ENCODE measurements at places on chromosomes 5 and 9.

GRCh38 chr9:101582553-101582952 is 12.2 kb downstream of the PPP3R2 start:
- no peak for DNase-seq

- peak; percentile 16 for DNase-seq
Observed at GRCh38 chr9:136578915-136579649, 33.2 kb upstream of the NOTCH1 start.

- no peak for DNase-seq
Observed at GRCh38 chr5:34043099-34043876, at the start of gene C1QTNF3. TSS of gene C1QTNF3 (minus strand) at chr5:34043213. CDS start at chr5:34043125, 88 bp downstream.

- DNase-seq = no peak
Observed at GRCh38 chr9:23826120-23826629, at the start of gene ELAVL2. TSS of gene ELAVL2 (minus strand) at chr9:23826240. CDS start at chr9:23762234, 64,006 bp downstream.

DNA sequence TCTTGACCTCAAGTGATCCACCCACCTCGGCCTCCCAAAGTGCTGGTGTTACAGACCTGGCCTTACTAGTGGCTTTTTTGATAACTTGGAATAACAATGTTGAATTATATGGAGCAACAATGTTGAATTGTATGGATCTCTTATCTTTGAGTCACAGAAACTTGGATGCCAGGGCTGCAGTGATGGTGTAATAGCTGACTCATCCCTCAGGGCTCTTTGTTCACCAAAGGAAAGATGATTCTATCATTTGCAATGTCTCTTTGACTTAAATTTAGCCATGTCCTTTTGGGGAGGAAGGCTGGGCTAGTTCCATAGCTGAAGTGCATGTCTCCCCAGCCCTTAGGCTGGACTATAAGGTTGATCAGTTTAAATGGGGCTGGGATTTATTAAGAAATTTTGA is 172.3 kb downstream of the PDZD2 start:
- no peak for DNase-seq

GRCh38 chr9:31536471-31536870 is 848.0 kb upstream of the ACO1 start:
- DNase-seq = no peak

DNA sequence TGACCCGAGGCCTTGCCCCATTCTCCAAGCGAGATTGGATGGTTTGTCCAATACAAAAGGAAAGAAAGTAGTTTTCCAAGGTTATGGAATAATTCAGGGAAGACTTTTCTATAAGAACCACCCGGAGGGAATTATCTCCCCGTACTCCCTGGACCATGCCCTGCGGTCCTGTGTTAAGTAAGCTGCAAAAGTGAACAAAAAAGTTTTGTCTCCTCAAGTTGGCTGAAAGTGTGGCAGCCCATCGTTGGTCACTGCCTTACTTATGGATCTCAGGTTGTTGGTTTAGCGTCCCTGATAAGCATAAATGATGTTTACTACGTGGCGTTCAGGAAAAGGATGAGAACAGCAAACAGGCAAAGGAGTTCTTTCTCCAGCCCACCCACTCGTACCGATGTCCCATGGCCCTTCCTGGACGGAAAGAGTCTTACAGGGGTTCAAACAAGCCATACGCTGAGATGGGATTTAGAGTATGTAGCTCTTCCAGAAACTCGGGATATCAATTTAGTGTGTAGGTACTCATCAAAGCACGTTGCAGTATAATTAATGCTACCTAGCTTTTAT is 413 bp upstream of the AUH start:
- DNase-seq = no peak

DNA sequence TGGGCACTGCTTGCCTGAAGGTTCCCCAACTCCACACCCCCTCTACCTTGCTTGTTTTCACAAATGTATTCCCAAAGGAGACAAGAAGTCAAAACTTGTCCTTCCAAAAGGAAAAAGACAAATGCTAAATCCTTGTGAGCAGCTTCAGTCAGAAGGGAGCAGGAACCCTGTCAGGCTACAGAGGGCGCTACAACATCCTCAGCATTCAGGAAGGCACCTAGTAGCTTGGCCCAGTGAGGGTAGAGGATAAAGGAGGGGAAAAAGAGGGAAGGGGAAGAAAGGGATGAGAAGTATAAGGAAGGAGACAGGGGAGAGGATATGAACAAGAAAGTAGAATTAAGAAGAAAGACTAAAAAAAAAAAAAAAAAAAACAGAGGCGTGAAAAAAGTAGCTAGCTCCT is 97.5 kb downstream of the MLLT3 start:
- peak; percentile 9 for DNase-seq

- peak; percentile 69 for DNase-seq
Observed at GRCh38 chr5:139648205-139649081, at the start of gene CXXC5. TSS of gene CXXC5 (plus strand) at chr5:139648349. CDS start at chr5:139680524, 32,175 bp downstream.

- no peak for DNase-seq
Observed at GRCh38 chr9:86072394-86072877, 26.9 kb downstream of the GOLM1 start.

GRCh38 chr5:147567917-147568598 is 58.2 kb upstream of the DPYSL3 start:
- DNase-seq = no peak

- DNase-seq = no peak
Observed at GRCh38 chr9:124625087-124625486, 117.9 kb upstream of the NR5A1 start.

GRCh38 chr5:133890314-133890713 is 78.1 kb downstream of the C5orf15 start:
- DNase-seq = no peak

DNA sequence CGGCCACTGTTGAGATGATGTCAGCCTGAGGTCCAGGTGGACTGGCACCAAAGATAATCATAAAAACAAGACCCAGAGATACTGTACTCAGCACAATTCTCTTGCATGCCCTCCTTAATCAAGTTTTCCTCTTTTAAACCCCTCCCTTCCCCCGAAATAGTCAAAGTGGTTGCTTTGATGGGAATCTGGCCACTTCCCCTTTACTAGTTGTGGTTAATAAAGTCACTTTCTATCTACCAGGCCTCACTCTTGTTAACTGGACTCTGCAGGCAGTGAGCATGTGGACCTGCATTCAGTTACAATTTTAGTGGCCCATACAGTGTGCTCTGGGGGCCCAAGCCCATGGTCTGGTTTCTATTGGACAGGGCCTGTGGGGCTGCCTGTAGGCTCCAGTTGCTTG is 17.5 kb downstream of the FBP2 start:
- DNase-seq = no peak

DNA sequence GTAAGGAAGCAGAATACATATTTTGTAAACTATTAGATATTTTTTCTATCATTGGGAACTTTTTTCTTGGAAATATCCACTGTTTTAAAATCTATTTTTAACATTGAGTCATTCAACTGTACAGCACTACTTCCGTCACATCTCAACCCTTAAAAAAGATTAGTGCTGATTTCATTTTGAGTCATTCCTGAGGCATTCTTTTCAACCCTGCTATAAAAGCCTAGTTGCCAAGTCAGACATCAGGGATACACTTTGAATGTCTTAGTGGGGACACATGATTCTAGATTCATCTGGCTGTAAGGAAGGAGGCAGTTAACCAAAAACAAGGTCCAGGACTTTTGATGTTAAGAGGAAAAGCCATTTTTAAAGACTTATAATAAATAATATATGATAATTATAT is 160.9 kb downstream of the GIN1 start:
- no peak for DNase-seq

- DNase-seq = no peak
Observed at GRCh38 chr5:135053989-135054388, 20.0 kb upstream of the PITX1 start.

DNA sequence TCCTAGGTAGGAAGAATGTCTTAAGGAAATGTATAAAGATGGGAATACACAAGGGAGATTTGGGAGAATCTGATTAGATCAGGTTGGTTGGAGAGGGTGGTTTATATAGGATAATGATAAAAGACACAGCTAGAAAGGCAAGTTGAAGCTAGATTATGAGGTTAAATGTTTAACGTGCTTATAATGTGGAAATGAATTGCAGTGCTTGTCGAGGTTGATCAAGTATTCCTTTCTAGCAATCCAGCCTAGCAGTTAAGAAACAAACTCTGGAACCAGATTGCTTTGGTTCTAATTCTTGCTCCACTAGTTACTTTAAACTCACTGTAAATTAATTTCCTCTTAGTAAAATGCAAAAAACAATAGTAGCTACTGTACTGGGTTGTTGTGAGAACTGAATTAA is 76.5 kb downstream of the NIPBL start:
- DNase-seq = no peak

GRCh38 chr5:74500110-74500917 is 140.2 kb downstream of the ENC1 start:
- no peak for DNase-seq

DNA sequence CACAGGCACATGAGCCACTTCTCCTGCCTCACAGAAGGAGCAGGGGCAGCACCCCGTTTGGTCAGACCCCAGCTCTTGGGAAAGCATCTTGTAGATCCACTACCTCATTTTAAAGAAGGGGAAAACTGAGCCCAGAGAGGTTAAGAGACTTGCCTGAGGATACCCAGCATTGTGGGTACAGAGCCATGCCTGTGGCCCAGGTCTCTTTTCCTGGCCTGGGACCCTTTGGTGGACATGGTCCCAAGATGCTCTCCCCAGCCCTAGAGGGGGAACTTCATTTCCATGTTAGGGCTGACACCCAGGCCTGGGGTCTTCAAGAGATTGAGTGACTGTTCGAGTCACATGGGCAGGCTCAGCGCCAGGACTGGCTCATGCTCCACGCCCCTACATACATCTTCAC is 64.2 kb downstream of the NEK6 start:
- no peak for DNase-seq

DNA sequence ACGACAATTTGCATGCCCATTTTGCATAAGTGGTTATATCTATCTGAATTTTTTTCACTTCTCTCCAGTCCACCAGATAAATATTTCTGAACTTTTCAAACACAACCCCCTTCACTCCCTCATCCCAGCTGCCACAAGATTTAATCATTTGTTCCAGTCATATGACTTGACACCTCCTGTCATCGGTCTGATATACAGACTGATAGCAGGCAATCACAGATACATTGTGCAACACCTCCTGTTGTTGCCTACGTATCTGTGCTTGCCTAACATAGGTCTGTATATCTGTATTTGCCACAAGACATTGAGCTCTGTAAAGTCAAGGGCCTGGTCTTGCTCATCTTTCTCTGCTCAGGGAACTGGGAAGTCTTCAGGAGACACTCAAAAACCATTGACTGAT is 65.6 kb downstream of the GNA14 start:
- no peak for DNase-seq

DNA sequence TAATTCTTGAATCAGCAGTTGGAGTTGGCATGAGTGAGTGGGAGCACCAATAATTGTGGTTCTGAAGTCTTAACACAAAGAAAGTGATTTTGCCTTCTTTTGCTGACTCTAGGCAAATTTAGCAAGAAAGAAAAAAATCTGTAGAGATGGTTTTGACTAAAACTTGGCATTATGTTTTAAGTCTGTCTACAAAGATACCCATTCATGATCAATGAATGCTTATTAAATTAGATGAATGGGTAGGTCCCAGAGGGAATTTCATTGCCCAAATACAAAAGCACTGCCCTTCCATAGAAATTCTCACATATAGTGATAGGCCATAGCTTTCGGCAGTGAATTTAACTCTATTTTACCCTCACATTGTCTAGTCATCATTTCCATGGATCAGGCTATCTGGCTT is 428.6 kb upstream of the ADAMTSL1 start:
- no peak for DNase-seq

GRCh38 chr5:52523701-52524100 is 264.0 kb upstream of the ITGA1 start:
- DNase-seq = no peak

GRCh38 chr5:166338801-166339200 is 1952.6 kb upstream of the WWC1 start:
- DNase-seq = no peak

- no peak for DNase-seq
Observed at GRCh38 chr9:108645520-108645919, 210.3 kb downstream of the ACTL7B start.

DNA sequence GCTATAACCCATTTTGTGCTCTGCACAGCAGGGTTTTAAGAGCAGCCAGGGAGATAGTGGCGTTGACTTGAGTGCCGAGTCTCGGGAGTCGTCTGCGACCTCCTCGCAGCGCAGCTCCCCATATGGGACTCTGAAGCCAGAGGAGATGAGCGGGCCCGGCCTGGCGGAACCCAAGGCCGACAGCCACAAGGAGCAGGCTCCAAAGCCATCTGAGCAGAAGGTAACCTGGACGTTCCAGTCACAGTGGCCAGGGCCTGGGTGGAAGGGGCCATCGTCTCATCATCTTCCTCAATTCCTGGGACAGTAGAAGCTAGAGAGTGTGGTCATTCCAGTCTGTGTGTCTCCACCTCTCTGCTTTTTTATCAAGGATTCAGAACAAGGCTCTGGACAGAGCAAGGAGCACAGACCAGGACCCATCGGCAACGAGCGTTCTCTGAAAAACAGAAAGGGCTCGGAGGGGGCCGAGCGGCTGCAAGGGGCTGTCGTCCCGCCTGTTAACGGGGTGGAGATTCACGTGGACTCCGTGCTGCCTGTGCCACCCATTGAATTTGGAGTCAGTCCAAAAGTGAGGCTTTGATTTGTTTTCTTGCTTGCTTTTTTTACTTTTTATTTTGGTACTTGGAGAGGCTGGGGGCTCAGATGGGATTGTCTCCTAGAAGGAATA is 20.2 kb upstream of the POMT1 start:
- DNase-seq = no peak

- no peak for DNase-seq
Observed at GRCh38 chr9:110025551-110026170, 182.3 kb downstream of the C9orf152 start.
